ENCODE measurements at places on chromosomes 3 and 15. TPM values are rescaled to one million over a fixed set of nuclear protein-coding genes. Genes with fewer than 3 reads are reported as not detected.

- H3K27ac ChIP-seq = peak overlapping the region; percentile 4
- H3K27me3 ChIP-seq = no peaks in the 10 kb centered on the region
These were observed 561 bp downstream of the RPAP1 start for GRCh38 chr15:41543521-41543870.

CAMP gene
- total RNA-seq = 7.8 TPM

SKOR1 gene
- total RNA-seq = 0.14 TPM

CYP8B1 gene
- not detected for total RNA-seq

GPR160 gene
- total RNA-seq = 7.7 TPM

- peak overlapping the region; percentile 78 for H3K4me3 ChIP-seq
- peaks cover 9% of the 10 kb centered on the region for H3K36me3 ChIP-seq
- peak; percentile 82 for DNase-seq
- peaks cover 51% of the 10 kb centered on the region for H3K4me1 ChIP-seq
These were observed 936 bp downstream of the SIN3A start for GRCh38 chr15:75450307-75451201.

DNA sequence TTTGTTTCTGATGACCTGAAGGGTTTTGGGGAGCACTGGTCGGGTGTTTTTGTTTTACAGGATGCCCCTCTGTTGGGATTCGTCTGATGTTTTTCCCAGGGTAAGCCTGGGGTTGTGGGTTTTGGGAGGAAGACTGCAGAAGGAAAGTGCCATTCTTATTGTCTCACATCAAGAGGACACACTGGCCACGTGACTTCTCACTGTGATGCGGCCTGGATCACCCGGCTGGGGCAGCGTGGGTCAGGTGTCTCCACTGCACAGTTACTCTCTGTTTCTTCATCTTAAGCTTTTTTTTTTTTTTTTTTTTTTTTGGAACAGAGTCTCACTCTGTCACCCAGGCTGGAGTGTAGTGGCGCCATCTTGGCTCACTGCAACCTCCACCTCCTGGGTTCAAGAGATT lies 120.5 kb downstream of the TMEM266 start:
- H3K4me1 ChIP-seq = no peaks in the 10 kb centered on the region
- no peak for DNase-seq
- no peak overlapping the region for H3K27ac ChIP-seq

FBXL22 gene
- 0.33 TPM for total RNA-seq

GRCh38 chr3:192408007-192408646 lies 319.2 kb downstream of the FGF12 start:
- no peaks in the 10 kb centered on the region for H3K4me1 ChIP-seq
- H3K27ac ChIP-seq = no peak overlapping the region
- no peak for DNase-seq
- H3K36me3 ChIP-seq = no peaks in the 10 kb centered on the region

DNA sequence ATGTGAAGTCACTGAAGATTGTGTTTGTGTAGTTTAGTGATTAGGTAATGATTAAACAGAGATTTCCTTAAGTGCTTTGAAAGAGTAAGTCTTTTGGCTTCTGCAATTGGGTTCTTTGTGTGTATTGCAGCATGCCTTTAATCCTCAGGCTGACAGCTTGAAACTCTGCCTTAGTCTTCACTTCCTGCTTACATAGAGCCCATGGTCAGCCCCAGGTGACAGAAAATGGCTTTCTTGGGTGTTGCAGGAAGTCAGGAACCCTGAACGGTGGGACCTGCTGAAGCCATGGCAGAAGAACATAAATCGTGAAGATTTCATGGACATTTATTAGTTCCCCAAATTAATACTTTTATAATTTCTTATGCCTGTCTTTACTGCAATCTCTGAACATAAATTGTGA lies 61.3 kb downstream of the KBTBD8 start:
- no peaks in the 10 kb centered on the region for H3K4me1 ChIP-seq
- H3K4me3 ChIP-seq = no peak overlapping the region
- H3K36me3 ChIP-seq = no peaks in the 10 kb centered on the region
- no peak for DNase-seq

DNA sequence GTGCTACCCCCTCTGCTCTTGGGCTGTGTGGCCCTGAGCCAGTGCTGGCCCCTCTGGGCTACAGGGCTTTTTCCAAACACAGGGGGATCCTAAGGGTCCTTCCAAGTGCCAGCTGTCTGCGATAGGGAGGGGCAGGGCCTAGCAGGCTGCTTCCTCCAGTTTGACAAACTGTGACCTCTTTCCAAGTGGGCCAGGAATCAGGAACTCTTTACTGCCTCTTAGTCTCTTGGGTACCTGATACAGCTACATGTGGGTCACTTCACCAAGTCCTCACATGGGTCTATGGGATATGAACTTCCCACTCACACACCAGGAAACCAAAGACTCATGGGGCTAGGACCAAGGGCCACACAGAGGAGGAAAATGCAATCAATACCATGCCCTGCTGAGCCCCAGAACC lies 25.4 kb downstream of the SEC61A1 start:
- peaks cover 31% of the 10 kb centered on the region for H3K27me3 ChIP-seq
- peaks cover 15% of the 10 kb centered on the region for H3K4me1 ChIP-seq
- DNase-seq = no peak
- H3K27ac ChIP-seq = no peak overlapping the region
- no peak overlapping the region for H3K4me3 ChIP-seq
- H3K36me3 ChIP-seq = peaks cover 44% of the 10 kb centered on the region

DNA sequence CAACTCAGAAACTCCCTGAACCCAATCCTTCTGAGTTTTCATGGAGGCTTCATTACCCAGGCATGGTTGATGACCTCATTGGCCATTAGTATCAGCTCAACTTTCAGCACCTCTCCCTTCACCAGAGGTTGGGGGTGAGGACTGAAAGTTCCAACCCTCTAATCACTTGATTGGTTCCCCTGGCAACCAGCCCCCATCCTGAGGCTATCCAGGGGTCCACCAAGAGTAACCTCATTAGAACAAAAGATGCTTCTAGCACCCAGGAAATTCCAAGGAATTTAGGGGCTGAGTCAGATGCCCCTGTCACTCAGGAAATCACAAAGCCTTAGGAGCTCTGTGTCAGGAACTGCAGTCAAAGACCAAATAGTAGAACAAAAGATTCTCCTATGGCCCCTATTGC lies 43.8 kb downstream of the ADAMTSL3 start:
- DNase-seq = no peak
- H3K4me1 ChIP-seq = no peaks in the 10 kb centered on the region
- no peak overlapping the region for H3K4me3 ChIP-seq
- H3K36me3 ChIP-seq = no peaks in the 10 kb centered on the region

TMEM266 gene
- total RNA-seq = 1.2 TPM

DNA sequence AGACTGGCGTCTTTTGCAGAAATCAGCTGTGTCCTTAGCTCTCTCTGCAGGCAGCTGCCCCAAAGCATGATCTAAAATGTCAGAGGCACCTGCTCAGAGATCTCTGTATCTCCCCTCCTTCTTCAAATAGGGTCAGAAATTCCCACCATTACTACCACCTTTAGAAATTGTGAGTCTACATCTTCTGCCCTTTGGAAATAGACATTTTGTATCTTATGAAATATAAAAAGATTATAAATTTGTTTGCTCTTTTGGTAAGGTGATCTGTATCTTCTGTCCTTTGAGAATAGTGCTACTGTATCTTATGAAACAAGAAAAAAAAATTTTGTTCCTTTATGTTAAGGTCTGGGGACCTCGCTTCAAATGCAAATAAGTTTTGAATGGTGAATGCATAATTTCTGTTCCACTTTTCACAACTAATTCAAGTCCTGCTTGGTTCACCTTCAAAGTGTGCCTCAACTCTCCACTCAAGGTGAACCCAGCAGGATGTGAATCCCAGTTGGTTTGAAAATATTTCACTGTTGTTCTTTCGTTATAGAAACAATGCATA lies 28.3 kb upstream of the GPD1L start:
- no peak overlapping the region for H3K27ac ChIP-seq
- no peaks in the 10 kb centered on the region for H3K27me3 ChIP-seq
- H3K4me3 ChIP-seq = no peak overlapping the region
- no peak for DNase-seq

DNA sequence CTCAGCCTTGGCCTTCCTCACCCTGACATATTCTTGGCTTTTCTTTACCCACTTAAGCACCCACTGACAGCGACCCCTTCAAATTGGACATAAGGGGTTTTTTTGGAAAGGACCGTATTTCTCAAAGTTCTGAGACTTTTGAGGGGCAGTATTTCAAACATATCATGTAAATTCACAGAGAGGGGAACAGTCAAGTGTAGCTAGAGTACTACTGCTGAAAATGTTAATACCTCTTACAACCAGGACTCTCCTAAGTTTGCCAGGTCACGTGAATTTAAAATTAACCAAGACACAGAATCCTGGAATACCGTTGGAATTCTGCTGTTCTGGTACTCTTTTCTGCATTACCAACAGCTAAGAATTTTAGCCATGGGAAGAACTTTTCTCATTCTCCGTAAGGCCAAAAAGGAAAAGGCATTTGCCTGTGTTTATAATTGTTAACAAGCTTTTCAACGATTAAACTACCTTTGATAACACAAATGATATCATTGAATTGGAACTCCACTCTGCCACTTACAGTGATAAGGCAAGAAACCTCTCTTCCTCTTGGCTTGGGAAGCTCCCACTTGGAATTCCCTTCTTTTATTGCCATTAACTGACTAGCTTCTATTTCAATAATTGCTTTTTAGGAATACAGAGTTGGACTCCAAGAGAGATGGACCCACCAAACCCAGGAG lies 597 bp upstream of the GBE1 start:
- DNase-seq = no peak
- no peaks in the 10 kb centered on the region for H3K36me3 ChIP-seq
- peak overlapping the region; percentile 82 for H3K4me3 ChIP-seq
- H3K27me3 ChIP-seq = no peaks in the 10 kb centered on the region
- peak overlapping the region; percentile 99 for H3K27ac ChIP-seq

GRCh38 chr3:176522436-176522835 lies 674.8 kb downstream of the TBL1XR1 start:
- H3K27ac ChIP-seq = no peak overlapping the region
- H3K36me3 ChIP-seq = no peaks in the 10 kb centered on the region
- H3K4me1 ChIP-seq = no peaks in the 10 kb centered on the region
- DNase-seq = no peak
- no peaks in the 10 kb centered on the region for H3K27me3 ChIP-seq

GRCh38 chr3:4401441-4401840 lies 65.6 kb downstream of the SUMF1 start:
- peaks cover 3% of the 10 kb centered on the region for H3K36me3 ChIP-seq
- DNase-seq = no peak
- H3K4me1 ChIP-seq = no peaks in the 10 kb centered on the region
- H3K27me3 ChIP-seq = no peaks in the 10 kb centered on the region
- H3K27ac ChIP-seq = no peak overlapping the region
- no peak overlapping the region for H3K4me3 ChIP-seq

SPESP1 gene
- total RNA-seq = 3.7 TPM

GRCh38 chr15:42276762-42277161 lies 3.5 kb upstream of the TMEM87A start:
- H3K4me1 ChIP-seq = peaks cover 11% of the 10 kb centered on the region
- H3K36me3 ChIP-seq = peaks cover 6% of the 10 kb centered on the region
- H3K27ac ChIP-seq = no peak overlapping the region
- H3K27me3 ChIP-seq = no peaks in the 10 kb centered on the region
- no peak for DNase-seq

DNA sequence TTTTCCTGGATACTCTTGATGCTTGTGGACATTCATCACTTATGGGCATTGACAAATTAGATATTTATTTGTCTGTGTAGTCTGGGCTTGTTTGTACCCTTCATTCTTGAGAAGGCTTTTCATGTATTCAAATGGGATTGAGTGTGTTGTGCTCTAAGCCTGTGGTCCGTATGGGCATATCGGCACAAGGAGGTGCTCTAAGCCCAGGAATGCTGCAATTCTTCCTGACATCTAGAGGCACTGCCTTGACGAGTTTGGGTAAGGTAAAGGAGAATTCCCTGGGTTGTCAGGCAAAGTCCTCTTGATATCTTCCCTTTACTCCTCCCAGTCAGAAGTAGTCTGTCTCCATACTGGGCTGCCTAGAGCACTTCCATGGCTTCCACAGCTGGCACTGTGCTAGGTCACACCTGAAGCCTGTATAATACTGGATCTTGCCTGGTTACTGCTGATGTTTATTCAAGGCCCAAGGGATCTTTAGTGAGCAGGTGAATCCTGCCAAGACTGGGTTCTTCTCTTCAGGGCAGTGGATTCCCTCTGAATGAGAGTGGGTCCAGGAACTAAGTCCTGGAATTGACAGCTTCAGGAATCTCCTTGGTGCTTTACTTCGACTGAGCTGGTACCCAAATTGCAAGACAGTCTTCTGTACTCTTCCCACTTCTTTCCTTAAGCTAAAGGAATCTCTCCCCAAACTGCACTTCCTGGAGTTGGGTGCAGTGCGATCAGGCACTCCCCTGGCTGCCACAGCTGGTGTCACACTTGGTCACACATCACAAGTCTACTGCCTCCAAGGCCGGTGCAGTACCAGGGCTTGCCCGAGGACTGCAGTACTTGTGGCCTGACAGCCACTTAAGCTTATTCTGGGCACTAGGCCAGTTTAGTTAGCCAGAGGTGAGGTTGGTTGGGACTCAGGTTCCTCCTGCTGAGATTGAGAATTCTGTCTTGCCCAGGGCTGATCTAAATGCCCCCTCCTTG lies 46.0 kb downstream of the GALK2 start:
- no peaks in the 10 kb centered on the region for H3K27me3 ChIP-seq
- H3K36me3 ChIP-seq = peaks cover 3% of the 10 kb centered on the region
- no peak overlapping the region for H3K27ac ChIP-seq
- H3K4me1 ChIP-seq = no peaks in the 10 kb centered on the region
- no peak overlapping the region for H3K4me3 ChIP-seq

Measured in thymus (tissue), 14 donors.